ENCODE measurements at places on chromosomes 3 and 15.

- DNase-seq = no peak
These were observed 125.6 kb upstream of the CRBN start for GRCh38 chr3:3305084-3305483.

DNA sequence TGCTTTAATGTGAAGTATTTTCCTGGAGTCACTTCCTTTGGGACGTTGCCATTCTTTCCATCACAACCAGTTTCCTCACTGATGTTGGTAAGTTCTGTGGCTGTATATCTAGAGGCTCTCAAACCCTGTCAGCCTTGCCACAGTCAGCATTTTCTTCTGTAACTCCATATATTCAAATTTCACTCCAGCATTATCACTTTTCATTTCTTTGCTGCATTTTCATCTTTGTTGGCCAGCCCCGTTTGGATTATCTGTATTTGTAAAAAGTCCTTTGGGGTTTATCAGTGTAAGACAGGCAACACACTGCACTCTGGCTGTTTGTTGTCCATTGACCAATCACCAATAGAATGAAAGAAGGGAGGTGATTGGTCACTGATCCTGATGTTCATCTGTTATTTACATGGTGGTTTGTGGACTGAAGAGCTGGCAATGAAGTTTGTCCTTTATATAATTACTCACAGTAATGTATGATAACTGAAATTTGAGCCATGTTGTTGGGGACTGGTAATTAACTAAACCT lies 20.3 kb downstream of the GMPS start:
- peak; percentile 32 for DNase-seq

GRCh38 chr15:76057332-76058000 lies 2.3 kb upstream of the TMEM266 start:
- no peak for DNase-seq

GRCh38 chr3:174247687-174248152 lies 611.4 kb upstream of the NAALADL2 start:
- no peak for DNase-seq

DNA sequence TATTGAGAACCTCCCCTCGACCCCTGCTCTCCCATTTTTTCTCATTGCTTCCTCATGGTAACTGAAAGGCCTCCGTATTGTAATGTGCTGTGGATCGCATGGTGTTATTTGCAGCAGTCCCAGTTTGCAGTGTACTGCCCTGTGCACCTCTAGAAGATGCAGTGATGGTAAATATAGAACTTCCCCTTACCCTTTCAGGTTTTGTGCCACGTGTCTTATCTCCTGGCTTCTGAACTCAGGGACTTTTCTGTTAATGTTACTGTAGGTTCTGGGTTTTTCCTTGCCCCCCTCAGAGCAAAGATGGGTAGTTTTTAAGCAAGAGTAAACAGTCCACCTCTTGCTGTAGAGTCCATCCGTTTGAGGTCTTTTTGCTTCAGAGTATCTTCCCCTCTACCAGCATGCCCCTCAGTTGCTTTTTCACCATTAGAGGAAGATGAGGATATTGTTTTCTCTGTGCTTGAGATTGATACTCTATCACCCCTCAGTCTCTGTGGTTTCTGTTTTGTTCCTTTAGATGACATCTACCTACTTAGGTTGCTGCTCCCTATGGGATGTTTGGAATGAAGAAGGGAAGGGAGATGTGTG lies 22.4 kb downstream of the CHD2 start:
- no peak for DNase-seq

GRCh38 chr3:42773409-42773751 lies 327 bp upstream of the CCDC13 start:
- DNase-seq = no peak

- DNase-seq = no peak
These were observed 133.4 kb downstream of the LPP start for GRCh38 chr3:188287339-188287738.

- DNase-seq = no peak
These were observed 80.4 kb downstream of the MYO5A start for GRCh38 chr15:52448011-52448890.

DNA sequence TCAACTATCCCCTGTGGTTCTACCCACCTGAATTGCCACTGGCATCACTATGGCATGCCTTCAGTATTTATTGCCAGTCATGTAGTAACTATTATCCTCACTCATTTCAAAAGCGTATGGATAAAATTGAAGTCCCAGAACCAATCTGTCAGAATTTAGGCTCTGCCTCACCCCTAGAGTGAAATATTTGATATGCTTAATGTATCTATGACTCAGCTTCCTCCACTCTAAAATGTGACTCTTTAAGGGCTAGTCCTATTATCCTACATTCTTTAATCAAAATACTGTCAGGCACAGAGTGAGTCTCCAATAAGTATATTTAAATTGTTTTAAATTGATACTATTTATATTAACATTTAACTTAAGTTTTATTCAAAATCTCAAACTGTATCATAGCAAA lies 27.6 kb downstream of the ARPP21 start:
- DNase-seq = no peak
